ENCODE measurements at places on chromosomes 6 and 20. TPM values are rescaled to one million over a fixed set of nuclear protein-coding genes. Genes with fewer than 3 reads are reported as not detected.

Gene ADGRG6
- 47.6 TPM for total RNA-seq

Gene PTCRA
- total RNA-seq, result 5.0 TPM

Gene UBE2C
- 1.4 TPM for total RNA-seq

Gene PBX2
- 100 TPM for total RNA-seq

Gene C4B
- total RNA-seq, result 166 TPM

Gene TAAR6
- not detected for total RNA-seq

Gene EPPIN
- not detected for total RNA-seq

Gene CTAGE9
- not detected for total RNA-seq

Gene SLC22A7
- not detected for total RNA-seq

Gene FAXC
- total RNA-seq, result 5.4 TPM

Gene GSTA3
- total RNA-seq, result not detected

GRCh38 chr6:13331516-13332348, 3.4 kb upstream of the TBC1D7 start:
- no peak for DNase-seq

DNA sequence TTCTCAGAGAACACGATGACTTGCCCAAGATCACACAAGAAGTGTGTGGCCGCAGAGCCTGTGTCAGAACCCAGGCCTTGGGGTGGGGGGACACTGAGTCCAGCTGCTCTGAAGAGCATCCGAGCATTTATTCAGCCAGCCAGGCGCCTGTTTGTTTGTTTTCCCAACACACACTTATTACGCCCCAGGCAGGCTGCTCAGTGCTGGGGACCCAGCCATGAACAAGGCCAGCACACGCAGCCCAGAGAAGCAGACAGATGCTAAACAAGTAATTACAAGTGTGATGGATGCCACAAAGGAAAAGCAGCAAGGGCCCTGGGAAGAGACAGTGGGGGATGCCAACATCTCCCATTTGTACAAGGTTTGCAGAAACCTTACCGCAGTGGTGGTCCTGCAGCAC, 19.4 kb upstream of the SIRPA start:
- DNase-seq, result no peak

- DNase-seq, result no peak
These were observed 7.2 kb downstream of the TGM2 start for GRCh38 chr20:38157635-38158495.

- DNase-seq, result no peak
These were observed 21.6 kb downstream of the TPX2 start for GRCh38 chr20:31760519-31761240.

DNA sequence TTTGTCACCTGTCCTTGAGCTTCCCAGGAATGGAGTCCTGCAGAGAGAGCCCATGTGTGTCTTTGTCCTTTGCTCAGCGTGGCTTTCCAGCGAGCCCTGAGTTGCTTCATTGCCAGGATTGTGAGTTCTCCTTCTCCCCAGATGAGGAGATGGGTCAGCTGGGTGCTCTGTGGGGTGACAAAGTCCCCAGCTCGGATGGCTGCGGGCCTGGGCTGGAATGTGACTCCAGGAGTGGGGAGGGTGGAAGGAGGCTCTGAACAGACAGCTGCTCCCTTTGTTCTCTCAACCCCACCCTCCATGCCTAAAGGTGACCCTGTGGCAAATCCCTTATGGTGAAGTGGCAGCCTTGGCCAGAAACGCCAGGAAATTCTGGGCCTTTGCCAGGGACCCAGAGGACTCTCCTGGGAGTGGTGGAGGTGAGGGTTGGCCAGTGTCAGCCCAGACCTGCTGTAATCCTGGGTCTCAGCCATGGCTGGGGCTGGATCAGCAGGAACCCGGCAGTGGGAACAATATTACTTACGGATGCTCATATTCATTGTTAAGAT, 44.4 kb upstream of the CST5 start:
- DNase-seq, result no peak

DNA sequence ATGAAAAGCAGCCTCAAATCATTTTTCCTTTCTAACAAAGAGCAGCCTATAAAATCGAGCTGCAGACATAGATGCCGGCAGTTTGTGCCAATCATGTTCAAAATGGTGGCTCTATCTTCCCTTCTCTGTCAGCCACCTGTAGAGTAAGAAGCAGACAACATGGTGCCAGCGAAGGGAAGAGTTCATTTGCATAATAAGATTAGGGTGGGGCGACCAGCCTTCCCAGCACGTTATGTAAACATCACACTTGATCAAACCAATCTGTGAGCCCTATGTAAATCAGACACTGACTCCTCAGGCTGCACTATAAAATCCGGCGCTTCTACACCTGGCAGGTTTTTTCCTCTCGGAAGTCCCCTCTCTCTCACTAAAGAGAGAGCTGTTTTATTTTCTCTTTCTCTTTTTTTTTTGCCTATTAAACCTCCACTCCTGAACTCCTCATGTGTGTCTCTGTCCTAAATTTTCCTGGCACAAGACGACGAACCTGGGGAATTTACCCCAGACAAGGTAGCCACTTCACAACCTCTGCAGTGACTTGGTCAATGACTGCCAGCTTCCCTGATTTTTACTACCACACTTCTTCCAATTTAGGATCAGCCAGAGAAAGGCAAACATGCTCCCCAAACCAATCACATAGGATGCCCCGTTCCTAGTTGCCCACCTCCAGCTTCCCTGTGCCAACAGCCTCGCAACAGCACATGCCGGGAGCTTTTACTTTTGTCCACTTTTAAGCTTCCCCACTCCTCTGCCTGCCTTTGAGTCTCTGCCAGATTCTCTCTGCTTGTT, 12.9 kb downstream of the TPMT start:
- no peak for DNase-seq

GRCh38 chr6:130069485-130069884, 51.1 kb downstream of the L3MBTL3 start:
- no peak for DNase-seq

GRCh38 chr6:31771992-31772358, 5.2 kb downstream of the VWA7 start:
- DNase-seq, result no peak

- no peak for DNase-seq
These were observed 731.6 kb upstream of the GJE1 start for GRCh38 chr6:141401168-141401567.

GRCh38 chr6:32152769-32153563, 975 bp upstream of the PPT2 start:
- no peak for DNase-seq

DNA sequence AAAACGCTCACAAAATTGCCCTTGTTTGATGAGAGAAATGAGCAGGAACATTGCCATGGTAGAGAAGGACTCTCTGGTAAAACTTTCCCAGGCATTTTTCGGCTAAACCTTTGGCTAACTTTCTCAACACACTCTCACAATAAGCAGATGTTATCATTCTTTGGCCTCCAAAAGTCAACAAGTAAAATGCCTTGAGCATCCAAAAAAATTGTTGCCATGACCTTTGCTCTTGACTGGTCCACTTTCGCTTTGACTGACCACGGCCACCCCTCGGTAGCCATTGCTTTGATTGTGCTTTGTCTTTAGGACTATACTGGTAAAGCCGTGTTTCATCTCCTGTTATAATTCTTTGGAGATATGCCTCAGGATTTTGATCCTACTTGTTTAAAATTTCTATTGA, 41.1 kb upstream of the PREP start:
- DNase-seq, result no peak

DNA sequence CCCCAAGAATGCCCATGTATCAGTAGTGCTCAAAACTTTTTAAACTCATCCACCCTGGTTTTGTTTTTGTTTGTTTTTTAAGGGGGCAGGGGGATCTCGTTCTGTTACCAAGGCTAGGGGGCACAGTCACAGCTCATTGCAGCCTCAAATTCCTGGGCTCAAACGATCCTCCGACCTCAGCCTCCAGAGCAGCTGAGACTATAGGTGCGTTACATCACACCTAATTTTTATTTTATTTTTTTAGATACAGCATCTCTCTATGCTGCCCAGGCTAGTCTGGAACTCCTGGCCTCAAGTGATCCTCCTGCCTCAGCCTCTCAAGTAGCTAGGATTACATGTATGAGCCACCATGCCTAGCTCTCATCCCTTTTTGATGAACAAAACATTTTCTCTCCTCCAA, 11.2 kb downstream of the PHIP start:
- no peak for DNase-seq

DNA sequence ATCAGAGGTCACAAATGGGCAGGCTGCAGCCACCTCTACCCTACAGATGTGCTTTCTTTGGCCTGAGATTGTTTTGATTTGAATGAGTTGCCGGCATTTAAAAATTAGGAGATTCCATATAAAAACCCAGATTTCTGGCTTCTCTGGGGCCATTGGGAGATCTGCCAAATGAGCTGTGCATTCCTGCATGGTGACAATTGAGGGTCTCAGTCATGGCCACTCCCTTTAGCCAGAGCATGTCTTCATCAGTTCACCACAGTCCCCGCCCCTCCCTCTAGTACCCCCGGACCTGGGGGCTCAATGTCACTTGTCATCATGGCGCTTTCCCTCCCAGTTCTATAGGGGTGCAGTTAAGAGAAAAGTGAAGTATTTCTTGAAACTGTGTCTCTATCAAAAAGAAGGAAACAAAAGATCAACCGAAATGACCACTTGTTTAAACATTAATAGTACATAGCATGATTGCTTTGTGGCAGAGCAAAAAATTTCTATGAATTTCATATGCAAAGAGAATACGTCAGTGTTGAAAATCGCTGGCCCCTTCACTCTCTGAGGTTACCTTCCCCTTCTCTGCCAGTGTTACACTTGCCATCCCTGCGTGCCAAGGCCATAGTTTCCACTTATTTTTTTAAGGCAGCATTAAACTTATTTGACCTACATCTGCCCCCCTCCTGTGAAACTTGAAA, 21.1 kb downstream of the EYA2 start:
- no peak for DNase-seq

- no peak for DNase-seq
These were observed 113.5 kb upstream of the SUPT3H start for GRCh38 chr6:45491048-45491735.

DNA sequence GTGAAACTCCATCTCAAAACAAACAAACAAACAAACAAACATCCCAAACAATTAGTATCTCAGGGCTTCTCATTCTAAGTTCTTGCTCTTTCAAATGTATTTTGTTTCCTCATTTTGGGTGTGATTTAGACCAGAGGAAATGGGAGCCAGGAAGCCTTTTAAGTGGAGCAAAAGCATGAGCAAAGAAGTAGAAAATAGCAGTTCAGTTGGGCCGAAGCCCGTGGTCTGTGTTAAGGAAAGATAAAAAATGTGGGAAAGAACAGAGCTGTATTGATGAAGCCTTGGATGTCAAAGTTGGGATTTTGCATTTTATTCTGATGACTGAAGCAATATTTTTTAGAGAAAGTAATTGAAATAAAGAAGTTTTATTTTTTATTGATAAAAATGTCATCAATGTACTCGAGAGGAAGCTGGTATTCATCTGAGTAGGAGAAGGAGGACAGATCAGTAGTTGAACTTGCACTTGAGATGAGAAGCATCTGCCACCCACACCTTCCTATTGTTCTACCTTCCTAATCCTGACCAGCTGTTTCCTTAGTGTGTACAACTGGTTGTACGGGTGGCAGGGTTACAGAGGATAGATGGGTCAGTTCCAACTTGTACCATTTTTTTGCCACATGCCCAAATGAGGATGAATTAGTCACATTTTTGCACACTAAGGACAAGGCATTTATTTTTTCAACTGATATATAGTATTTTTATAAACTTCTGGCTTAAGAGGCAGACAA, 56.1 kb downstream of the KIAA0408 start:
- DNase-seq, result no peak

DNA sequence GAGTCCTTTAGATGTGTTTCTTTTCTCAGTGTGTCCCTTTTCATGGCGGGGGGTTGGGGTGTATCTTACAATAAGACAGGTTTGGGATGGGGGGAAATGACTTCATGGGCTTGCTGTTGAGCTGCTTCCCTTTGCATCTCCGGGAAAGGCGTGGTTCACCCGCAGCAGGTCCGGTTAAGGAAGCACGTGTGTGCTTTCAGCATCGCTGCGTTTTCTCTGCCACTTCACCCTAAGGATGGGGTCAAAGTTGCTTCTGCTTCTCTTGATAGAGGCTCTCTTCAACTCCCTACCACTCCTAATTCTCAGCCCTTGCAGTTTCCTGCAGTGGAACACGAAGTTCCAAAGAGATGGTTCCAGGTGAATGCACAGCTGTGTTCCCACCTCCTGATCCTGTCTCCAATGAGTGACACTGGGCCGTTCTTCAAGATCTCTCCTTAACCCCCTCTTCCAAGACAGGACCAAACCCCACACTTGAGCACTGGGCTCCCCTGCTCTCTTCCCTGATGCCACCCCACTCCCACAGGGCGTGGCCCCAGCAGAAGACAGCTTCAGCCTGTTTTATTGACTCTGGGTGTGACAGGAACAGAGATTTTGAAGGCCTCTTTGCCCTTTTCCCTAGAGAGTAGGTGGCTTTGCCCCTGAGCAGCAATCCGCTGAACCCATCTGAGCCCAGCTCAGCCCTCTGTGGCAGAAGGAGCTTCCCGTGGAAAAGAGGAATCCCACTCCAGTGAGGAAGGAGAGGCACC, 85.2 kb downstream of the PLEKHG1 start:
- no peak for DNase-seq

DNA sequence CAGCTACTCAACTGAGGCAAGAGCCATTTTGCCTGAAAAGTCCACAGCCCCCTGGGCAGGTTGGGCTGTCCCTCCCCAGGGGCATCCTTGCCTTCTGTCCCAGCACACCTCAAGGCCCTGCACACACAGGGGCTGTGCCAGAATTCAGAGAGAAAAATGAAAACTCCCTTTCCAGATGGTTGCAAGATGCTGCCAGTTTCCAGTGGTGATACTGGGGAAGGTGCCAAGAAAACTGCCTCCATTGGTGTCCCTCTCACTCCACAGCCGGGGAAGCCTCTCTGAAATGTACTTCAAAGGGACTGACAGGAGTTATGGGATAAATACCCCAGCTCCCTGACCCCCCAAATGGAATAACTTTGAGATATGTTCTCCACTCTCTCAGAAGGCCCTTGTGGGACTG, 154.2 kb upstream of the MAFB start:
- no peak for DNase-seq

- no peak for DNase-seq
These were observed 162.5 kb downstream of the WDR27 start for GRCh38 chr6:169539176-169539897.

- DNase-seq, result no peak
These were observed 253.0 kb downstream of the TRDN start for GRCh38 chr6:123383718-123384117.

- no peak for DNase-seq
These were observed 33.6 kb downstream of the APCDD1L start for GRCh38 chr20:58481481-58482021.

- no peak for DNase-seq
These were observed 341.0 kb upstream of the OPRM1 start for GRCh38 chr6:153698001-153698400.

DNA sequence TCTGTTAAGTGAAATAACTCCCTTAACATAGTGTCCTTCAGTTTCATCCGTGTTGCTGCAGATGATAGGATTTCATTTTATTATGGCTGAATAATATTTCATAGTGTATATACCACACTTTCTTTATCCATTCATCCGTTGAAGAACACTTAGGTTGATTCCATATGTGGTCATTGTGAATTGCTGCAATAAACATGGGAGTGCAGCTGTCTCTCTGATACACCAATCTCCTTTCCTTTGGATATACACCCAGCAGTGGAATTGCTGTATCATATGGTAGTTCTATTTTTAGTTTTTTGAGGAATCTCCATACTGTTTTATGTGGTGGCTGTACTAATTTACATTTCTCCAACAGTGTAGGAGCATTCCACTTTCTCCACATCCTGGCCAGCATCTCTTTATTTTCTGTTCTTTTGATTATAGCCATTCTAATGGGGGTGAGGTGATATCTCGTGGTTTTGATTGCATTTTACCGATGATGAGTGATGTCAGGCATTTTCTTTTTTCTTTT, 193.2 kb downstream of the SLC16A10 start:
- no peak for DNase-seq

All from upper lobe of right lung (tissue), 1 donor.